CD4-positive, alpha-beta memory T cell (primary cell): ENCODE measurements at places on chromosomes 16 and 17.

DNA sequence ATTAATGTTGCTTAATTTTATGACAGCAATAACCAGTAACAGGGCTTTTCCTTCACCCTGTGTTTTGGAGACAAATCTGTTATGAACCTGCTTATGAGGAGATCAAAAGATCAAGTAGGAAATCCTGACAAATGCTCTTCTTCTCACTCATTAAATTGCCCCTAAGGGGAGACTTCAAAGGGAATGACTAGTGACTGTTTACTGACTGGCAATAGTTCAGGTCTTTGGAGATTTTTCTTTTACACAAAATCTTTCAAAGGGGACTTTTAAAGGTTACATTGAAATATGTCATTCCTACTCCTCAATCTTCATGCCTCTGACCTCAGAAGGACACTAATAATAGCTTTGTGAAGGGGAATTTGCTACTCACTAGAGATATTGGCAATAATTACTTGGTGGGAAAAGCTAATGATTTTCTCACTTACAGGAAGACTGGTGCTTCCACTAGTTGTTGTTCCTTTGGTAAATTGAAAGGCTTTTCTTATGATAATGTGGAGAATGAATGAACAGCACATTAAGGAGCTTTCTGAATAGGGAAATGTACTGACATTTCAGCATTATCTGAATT is 292.9 kb upstream of the CA10 start:
- DNase-seq: no peak

DNA sequence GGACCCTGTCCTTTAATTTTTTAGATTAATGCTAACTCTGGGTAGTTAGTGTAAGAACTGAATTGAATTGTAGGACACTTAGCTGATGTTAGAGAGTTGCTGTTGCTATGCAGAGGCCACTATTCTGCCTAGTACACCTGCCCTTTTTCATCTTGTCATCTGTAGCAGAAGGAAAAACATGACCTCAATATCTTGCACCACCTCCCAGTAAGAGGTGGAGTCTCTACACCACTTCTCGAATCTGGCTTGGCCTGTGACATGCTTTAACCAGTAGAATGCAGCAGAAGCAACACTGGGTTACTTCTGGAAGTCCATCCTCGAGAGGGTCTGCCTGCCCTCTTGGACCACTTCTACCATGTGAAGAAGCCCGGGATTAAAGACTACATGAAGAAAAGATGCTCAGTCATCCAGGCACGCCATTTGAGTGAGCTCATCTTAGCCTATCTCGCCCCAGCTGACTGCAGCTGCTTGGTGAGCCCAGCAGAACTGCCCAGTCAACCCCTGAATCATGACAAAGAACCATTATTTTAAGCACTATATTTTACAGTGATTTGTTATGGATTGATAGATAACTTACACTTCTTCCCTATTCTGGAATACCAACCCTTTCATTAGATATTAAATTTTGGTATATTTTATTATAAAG is 153.5 kb downstream of the MYO1D start:
- no peak for DNase-seq

- no peak for DNase-seq
These were observed 126.0 kb downstream of the ABCA8 start for GRCh38 chr17:68829211-68829610.

- no peak for DNase-seq
These were observed 1.3 kb downstream of the C17orf99 start for GRCh38 chr17:78147315-78147998.

DNA sequence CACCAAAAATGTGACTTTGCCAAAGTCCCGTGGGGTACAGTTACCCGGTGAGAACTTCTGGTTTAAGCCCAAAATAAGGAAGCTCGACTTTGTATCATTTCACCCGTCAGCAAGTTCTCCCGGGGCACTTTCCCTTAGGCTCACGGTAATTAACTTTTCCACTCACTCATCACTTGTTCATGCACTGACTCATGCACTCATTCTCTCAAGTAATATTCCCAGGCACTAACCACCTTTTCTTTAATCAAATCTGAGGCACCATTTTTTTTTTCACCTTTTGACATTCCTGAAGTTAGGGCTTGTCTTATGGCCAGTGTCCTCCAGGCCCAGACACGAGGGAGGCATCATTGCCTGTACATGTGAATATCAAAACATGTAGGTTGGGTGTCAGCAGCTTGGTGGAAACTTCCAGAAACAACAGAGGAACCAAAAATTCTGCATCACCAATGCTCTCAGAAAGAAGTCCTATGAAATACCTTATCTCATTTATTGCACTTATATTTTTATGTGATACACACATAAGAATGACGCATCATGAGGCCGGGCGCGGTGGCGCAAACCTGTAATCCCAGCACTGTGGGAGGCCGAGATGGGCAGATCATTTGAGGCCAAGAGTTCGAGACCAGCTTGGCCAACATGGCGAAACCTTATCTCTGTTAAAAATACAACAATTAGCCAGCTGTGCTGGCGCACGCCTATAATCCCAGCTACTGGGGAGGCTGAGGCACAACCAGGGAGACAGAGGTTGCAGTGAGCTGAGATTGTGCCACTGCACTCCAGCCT is 36.1 kb upstream of the ATP2C2 start:
- DNase-seq: no peak

DNA sequence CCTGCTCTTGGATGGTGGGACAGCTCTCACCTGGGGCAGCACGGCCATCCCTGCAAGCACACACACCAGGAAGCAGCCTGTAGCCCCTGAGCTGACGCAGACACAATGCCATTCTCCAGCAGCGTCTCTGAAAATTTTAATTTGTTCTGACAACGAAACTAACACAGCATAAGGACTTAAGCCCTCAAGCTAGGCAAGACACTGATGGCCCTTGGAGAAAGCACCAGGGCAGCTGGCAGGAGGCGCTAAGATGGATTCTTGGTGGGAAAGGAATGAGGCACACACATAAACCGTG is 2.7 kb upstream of the LIMD2 start:
- no peak for DNase-seq

GRCh38 chr16:15055141-15056053 is 477 bp downstream of the NTAN1 start:
- DNase-seq: peak; percentile 82

DNA sequence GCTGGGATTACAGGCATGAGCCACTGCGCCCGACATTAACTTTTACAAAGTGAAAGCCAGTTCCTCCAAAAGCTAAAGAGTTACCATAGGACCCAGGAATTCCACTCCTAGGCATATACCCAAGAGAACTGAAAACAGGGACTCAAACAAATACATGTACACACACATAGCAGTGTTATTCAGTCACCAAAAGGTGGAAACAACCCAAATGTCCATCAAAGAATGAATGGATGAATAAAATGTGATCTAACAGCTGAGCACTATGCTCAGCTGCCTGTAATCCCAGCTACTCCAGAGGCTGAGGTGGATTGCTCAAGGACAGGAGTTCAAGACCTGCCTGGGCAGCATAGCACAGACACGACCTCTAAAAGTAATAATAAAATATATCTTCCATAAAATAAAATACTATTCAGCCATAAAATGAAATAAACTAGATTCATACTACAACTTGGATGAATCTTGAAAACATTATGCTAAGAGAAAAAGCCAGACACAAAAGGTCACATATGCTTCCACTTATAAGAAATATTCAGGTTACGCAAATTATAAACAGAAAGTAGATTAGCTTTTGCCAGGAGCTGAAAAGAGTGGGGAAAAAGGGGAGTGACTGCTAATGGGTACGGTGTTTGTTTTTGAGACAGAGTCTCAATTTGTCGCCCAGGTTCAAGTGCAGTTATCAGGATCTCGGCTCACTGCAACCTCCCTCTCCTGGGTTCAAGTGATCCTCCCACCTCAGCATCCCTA is 9.3 kb upstream of the USP7 start:
- DNase-seq: no peak

- DNase-seq: no peak
These were observed 7.9 kb downstream of the APOH start for GRCh38 chr17:66221343-66221742.

DNA sequence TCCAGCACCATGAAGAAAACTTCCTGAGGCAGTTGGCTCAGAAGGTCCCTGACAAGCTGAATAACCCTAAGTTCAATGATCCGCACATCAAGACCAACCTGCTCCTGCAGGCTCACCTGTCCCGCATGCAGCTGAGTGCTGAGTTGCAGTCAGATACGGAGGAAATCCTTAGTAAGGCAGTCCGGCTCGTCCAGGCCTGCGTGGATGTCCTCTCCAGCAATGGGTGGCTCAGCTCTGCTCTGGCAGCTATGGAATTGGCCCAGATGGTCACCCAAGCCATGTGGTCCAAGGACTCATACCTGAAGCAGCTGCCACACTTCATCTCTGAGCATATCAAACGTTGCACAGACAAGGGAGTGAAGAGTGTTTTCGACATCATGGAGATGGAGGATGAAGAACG is 88.4 kb upstream of the SMURF2 start:
- DNase-seq: no peak

- no peak for DNase-seq
These were observed 80.9 kb downstream of the DNAH17 start for GRCh38 chr17:78496311-78496710.

GRCh38 chr16:65622151-65622550 is 500.3 kb upstream of the CDH11 start:
- DNase-seq: no peak

DNA sequence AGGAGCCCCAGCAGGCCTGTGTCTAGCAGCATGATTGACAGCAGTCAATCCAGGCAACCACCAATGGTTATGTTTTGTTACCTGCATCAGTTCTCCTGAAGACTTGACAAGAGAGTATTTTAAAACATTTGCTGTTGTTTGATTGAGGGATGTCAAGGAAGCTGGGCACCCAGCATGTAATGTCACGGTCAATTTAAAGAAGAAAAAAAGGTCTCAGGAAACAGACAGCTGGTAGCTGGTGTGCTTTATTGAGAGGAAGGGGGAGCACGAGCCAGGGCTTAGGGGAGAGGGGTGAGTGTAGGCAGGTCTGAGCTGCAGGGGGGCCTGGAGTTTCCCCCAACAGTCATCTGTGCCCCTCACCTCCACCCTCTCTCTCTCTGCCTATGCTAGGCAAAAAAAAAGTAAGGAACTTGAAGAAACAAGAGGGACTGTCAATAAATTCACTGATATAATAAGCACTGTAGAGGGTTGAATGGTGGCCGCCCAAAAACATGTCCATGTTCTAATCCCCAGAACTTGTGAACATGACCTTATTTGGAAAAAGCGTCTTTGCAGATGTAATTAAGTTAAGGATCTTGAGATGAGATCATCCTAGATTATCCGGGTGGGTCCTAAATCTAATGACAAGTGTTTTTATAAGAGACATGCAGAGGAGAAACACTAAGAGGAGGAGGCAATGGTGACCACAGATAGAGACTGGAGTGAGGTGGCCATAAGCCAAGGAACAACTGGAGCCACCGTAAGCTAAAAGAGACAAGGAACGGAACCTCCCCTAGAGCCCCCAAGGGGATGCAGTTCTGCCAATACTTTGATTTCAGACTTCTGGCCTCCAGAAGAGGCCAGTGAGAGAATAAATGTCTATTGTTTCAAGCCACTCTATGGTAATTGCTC is 14.5 kb downstream of the TSPOAP1 start:
- no peak for DNase-seq

- no peak for DNase-seq
These were observed at the start of gene TLCD2 for GRCh38 chr17:1709971-1710806. TLCD2 (minus strand) TSS chr17:1710377; CDS start chr17:1710242, 135 bp downstream.

- no peak for DNase-seq
These were observed 6.2 kb downstream of the SP2 start for GRCh38 chr17:47902039-47902744.

GRCh38 chr16:25340973-25341372 is 83.3 kb upstream of the ZKSCAN2 start:
- DNase-seq: no peak

DNA sequence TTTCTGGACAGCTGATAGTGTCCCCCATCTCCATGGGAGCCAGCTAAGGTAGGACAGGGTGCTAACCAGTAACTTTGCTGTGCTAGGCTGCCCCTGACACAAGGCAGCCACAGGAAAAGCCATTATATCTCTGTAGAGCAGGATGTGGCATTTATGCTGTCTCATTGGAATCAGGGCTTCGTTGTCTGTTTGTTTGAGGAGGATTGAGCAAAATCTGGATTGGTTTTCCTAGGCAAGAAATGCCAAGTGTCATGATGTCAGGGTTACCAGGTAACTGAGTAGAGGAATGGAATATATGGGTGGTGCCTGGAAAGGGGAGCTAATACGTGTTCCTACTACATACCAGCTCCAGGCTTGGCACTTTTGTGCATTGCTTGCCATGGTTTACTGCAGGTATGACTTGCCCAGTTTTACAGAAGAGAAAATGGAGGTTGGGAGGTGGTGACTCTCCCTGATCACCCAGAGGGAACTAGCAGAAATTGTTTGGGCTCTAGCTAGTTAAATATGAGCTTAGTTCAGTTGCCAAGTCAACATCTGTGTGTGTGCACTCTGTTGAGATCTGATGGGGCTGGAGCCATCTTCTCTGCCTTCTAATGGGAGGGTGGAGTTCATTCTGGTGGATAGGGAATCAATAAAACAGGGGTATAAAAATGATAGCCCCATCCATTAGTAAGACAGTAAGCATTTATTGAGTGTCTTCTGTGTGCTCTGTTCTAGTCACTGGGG is 33.9 kb downstream of the GNAO1 start:
- DNase-seq: no peak

DNA sequence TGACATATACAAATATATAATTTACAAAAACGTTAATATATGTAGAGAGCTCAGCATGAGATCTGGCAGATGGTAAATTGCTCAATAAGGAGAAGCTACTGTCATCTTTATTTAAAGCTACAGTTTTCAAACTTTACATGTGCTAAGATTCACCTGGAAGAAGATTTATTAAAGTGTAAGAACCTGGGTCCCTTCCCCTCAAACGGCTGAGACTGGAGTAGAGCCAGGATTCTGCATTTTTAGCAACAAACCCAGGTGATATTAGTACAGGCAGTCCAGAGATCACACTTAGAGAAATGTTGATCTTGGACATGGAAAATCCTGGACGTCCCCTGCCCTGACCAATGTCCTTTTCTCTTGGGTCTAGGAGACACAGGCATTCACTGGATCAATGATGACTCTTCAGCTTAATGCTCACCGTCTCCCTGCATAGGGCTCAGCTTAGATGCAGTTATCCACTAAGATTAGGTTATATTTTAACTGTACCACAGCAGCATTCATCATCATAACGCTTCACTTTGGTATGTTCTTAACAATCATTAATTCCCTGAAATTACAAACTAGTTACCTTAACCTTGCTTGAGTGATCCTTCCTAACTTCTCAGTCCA is 20.4 kb downstream of the CDR2 start:
- DNase-seq: no peak

- no peak for DNase-seq
These were observed 71.3 kb upstream of the BCAR1 start for GRCh38 chr16:75322740-75323139.
